ENCODE measurements at places on chromosomes 7 and 10.

DNA sequence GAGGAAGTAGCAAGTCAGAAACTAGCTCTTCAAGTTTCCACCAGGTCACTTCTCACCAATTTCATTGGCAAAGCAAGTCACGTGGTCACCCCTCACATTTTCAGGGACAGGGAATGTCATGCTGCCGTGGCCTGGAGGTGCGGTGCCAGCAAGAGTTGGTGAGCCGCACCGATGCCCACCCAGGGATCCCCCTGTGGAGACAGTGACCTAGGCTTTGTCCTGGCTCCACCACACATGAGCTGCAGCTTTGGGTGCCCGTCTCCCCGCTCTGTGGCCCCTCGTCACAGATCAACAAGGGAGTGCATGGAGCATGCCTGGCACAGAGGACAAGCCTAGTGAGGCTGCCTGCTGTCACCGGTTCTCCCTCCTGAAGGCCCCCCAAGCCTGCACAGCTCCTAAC lies 226.7 kb upstream of the PPP2R2D start:
- no peak for DNase-seq

DNA sequence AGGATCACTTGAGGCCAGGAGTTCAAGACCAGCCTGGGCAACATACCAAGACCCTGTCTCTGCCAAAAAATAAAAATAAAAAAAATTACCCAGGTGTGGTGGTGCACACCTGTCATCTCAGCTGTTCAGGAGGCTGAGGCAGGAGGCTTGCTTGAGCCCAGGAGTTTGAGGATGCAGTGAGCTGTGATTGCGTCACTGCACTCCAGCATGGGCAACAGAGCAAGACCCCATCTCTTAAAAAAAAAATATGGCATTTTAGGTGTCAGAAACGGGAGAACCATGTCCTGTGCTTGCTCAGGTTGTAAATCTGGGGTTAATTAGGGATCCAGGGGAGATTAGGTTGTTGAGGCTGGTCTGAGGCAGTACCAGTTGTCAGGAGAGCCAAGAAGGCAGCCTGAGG lies 64.9 kb downstream of the GTF2IRD1 start:
- no peak for DNase-seq

DNA sequence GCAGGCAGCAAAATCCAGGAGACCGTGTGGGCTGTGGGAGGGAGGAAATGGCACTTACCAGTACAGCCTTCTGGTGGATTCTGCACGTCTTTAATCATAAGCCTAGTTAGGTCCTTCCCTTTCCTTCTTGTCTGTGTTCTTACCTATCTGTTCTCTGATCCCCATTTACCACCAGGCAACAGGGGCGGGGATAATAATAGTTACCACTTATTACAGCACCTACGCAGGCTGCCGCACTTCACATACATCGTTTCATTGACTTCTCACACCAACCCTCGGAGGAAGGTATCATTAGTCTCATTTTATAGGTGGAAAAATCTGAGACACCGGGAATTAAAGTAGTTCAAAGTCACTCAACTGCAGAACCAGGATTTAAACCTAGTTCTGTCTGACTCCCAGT lies 4.5 kb upstream of the EPHA1 start:
- DNase-seq = no peak

GRCh38 chr7:122140918-122141317 lies 3.1 kb downstream of the AASS start:
- DNase-seq = no peak

GRCh38 chr10:22438711-22439110 lies 93.4 kb downstream of the SPAG6 start:
- no peak for DNase-seq
